ENCODE measurements at places on chromosomes 16 and 17. TPM values are rescaled to one million over a fixed set of nuclear protein-coding genes. Genes with fewer than 3 reads are reported as not detected.

Gene KRT24
- not detected for polyA plus RNA-seq

Gene CEP295NL
- polyA plus RNA-seq, result 0.31 TPM

Gene KRT32
- not detected for polyA plus RNA-seq

Gene RASL10B
- 4.3 TPM for polyA plus RNA-seq

Gene FZD2
- 35.1 TPM for polyA plus RNA-seq

Gene HSD11B2
- 0.19 TPM for polyA plus RNA-seq

Gene SHBG
- polyA plus RNA-seq, result 1.1 TPM

Gene TXNDC17
- polyA plus RNA-seq, result 650 TPM

Gene KRT39
- not detected for polyA plus RNA-seq

Gene OR3A3
- not detected for polyA plus RNA-seq

DNA sequence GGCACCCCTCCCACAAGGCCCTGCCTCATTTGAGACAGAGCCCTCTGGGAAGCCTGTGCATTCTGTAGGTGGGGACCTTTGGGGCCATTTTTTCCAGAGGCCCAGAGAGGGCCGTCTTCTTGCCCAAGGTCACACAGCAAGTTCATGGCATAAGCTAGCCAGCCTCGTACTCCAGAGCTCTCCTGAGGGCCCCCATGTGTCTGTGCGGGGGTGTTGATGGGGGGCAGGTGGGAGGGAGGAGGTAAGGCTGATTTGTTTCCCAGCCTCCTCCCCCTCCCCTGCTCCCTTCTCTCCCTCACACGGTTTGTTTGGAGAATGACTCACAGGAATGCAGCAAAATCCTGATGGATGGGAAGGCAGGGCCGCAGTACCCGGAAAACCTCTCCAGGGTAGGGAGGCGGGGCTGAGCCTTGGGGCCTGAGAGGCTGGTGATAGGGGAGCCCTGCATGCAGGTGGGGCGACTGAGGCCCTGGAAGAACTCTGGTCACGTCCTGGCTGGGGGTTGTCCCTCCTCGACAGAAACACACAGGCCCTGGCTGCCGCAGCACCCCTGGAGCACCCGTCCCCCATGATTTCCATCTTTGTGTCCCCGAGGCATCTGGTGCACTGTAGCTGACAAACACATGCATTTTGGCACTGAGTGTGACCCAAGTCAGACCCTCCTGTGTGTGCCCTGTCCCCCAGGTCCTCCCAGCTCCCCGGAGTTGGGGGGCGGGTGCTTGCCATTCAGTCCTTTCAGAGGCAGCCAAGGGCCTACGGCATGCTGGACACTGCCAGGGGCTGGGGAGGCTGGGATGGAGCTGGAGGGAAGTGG lies 29.7 kb downstream of the RAI1 start:
- peaks cover 29% of the 10 kb centered on the region for H3K4me1 ChIP-seq
- DNase-seq, result peak; percentile 52
- peak overlapping the region; percentile 62 for H3K27ac ChIP-seq
- no peak overlapping the region for H3K4me3 ChIP-seq
- H3K27me3 ChIP-seq, result no peaks in the 10 kb centered on the region
- H3K36me3 ChIP-seq, result no peaks in the 10 kb centered on the region

GRCh38 chr17:57605675-57606105 lies 139.4 kb downstream of the CCDC182 start:
- H3K4me1 ChIP-seq, result peaks cover 83% of the 10 kb centered on the region
- peak overlapping the region; percentile 99 for H3K27ac ChIP-seq
- no peak overlapping the region for H3K4me3 ChIP-seq
- no peak for DNase-seq
- no peaks in the 10 kb centered on the region for H3K27me3 ChIP-seq

- no peaks in the 10 kb centered on the region for H3K36me3 ChIP-seq
- H3K4me1 ChIP-seq, result no peaks in the 10 kb centered on the region
- DNase-seq, result no peak
- no peaks in the 10 kb centered on the region for H3K27me3 ChIP-seq
- no peak overlapping the region for H3K27ac ChIP-seq
Measured at GRCh38 chr16:16928532-16929109, 542.1 kb downstream of the XYLT1 start.

- no peaks in the 10 kb centered on the region for H3K27me3 ChIP-seq
- H3K4me1 ChIP-seq, result no peaks in the 10 kb centered on the region
- DNase-seq, result no peak
- no peak overlapping the region for H3K4me3 ChIP-seq
- no peak overlapping the region for H3K27ac ChIP-seq
- no peaks in the 10 kb centered on the region for H3K36me3 ChIP-seq
Measured at GRCh38 chr17:47335101-47335936, 11.6 kb downstream of the EFCAB13 start.

GRCh38 chr17:16463358-16464302 lies 28.4 kb downstream of the LRRC75A start:
- H3K36me3 ChIP-seq, result no peaks in the 10 kb centered on the region
- H3K4me3 ChIP-seq, result no peak overlapping the region
- no peaks in the 10 kb centered on the region for H3K27me3 ChIP-seq
- DNase-seq, result peak; percentile 95
- H3K4me1 ChIP-seq, result no peaks in the 10 kb centered on the region
- peak overlapping the region; percentile 88 for H3K27ac ChIP-seq

- DNase-seq, result no peak
- H3K4me1 ChIP-seq, result no peaks in the 10 kb centered on the region
- no peak overlapping the region for H3K4me3 ChIP-seq
- no peaks in the 10 kb centered on the region for H3K36me3 ChIP-seq
- peaks cover 38% of the 10 kb centered on the region for H3K27me3 ChIP-seq
Measured at GRCh38 chr16:84379008-84379708, 10.8 kb downstream of the ATP2C2 start.

DNA sequence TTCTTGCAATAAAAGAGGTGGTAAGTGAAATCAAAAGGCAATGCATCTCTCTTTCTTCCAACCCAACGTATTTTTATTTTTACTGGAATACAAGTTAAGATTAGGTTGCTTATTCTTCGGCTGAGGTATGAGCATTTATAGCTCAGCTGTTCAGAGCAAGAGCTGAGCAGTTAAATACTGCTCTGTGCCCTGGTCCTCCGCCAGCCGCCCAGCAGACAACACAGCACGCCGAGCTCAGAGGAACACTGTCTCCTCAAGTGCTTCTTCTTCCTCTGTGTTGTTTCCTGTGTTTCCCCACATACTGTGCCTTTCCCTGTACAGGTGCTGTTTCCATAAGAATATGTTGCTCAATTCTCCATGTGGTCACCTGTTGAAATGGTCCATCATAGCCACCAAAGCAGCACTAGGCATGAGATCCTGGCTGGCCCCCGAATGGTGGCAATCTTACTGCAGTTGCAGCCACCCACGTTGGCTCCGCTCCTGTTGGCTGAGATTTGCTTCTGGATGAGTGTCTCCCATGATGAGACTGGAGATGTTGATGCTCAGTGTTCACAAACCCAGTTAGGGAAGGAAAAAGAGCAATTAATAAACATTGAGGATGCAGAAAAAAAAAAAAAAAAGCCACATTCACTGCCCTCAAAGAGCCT lies 515.3 kb downstream of the GRIN2A start:
- no peaks in the 10 kb centered on the region for H3K36me3 ChIP-seq
- no peak overlapping the region for H3K4me3 ChIP-seq
- no peak overlapping the region for H3K27ac ChIP-seq
- no peak for DNase-seq
- H3K27me3 ChIP-seq, result no peaks in the 10 kb centered on the region

- no peaks in the 10 kb centered on the region for H3K27me3 ChIP-seq
- no peak for DNase-seq
- H3K36me3 ChIP-seq, result peaks cover 65% of the 10 kb centered on the region
- peaks cover 1% of the 10 kb centered on the region for H3K4me1 ChIP-seq
- no peak overlapping the region for H3K4me3 ChIP-seq
Measured at GRCh38 chr17:73208139-73208827, 15.4 kb downstream of the COG1 start.

DNA sequence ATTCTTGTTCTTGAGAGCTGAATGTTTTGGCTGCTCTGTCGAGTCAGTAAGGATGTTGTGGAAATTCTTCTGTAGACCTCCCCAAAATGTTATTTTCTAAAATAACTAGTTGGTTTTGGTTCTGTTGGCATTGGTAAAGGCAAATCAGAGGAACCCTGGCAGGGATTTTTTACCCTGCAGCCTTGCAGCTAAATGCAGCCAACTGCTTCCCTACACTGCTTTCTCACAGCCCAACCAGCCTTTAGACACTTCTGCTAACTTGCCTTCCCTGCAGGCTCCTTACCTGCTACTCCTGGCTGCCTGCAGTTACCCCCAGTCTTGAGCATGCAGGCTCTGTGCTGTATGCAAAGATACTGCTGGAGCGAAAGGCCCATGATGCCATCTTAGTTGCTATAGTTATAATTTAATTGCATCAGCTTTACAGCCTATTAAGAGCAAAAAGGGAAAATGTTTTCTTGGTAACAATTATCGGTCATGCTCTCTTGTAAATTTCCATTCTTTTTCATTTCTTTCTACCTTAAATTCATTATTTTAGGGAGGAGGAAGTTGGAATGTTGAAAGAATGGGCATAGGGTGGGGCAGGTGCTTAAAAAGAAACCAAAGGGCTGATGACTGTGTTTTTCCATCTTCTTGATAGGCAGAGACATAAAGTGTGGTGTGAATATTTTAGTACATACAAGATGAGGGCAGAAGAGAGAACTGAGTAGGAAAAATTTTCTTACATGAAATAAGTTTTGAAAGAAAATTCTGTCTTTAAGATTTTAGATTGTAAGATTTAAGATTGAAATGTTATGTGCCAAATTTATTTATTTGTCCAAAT lies 20.0 kb downstream of the NUP93 start:
- peaks cover 4% of the 10 kb centered on the region for H3K4me1 ChIP-seq
- no peak overlapping the region for H3K4me3 ChIP-seq
- H3K27me3 ChIP-seq, result no peaks in the 10 kb centered on the region
- peaks cover 15% of the 10 kb centered on the region for H3K36me3 ChIP-seq
- H3K27ac ChIP-seq, result no peak overlapping the region
- no peak for DNase-seq

- DNase-seq, result no peak
- no peak within 1 kb of the TSS for H3K4me3 ChIP-seq
- H3K36me3 ChIP-seq, result no peaks in the 10 kb centered on the region
- H3K27ac ChIP-seq, result no peak within 1 kb of the TSS
Measured at GRCh38 chr17:48577946-48578615, at the start of gene HOXB4. Gene HOXB4, minus strand, starts transcription at chr17:48578350. Its CDS starts 31 bp downstream, at chr17:48578319.

- DNase-seq, result no peak
- peaks cover 2% of the 10 kb centered on the region for H3K4me1 ChIP-seq
- no peak overlapping the region for H3K4me3 ChIP-seq
- peaks cover 60% of the 10 kb centered on the region for H3K36me3 ChIP-seq
Measured at GRCh38 chr16:23395732-23396131, 57.3 kb downstream of the COG7 start.

GRCh38 chr17:20926532-20926931 lies 116.3 kb downstream of the USP22 start:
- no peak overlapping the region for H3K4me3 ChIP-seq
- H3K4me1 ChIP-seq, result peaks cover 42% of the 10 kb centered on the region
- H3K36me3 ChIP-seq, result peaks cover 20% of the 10 kb centered on the region
- DNase-seq, result no peak

DNA sequence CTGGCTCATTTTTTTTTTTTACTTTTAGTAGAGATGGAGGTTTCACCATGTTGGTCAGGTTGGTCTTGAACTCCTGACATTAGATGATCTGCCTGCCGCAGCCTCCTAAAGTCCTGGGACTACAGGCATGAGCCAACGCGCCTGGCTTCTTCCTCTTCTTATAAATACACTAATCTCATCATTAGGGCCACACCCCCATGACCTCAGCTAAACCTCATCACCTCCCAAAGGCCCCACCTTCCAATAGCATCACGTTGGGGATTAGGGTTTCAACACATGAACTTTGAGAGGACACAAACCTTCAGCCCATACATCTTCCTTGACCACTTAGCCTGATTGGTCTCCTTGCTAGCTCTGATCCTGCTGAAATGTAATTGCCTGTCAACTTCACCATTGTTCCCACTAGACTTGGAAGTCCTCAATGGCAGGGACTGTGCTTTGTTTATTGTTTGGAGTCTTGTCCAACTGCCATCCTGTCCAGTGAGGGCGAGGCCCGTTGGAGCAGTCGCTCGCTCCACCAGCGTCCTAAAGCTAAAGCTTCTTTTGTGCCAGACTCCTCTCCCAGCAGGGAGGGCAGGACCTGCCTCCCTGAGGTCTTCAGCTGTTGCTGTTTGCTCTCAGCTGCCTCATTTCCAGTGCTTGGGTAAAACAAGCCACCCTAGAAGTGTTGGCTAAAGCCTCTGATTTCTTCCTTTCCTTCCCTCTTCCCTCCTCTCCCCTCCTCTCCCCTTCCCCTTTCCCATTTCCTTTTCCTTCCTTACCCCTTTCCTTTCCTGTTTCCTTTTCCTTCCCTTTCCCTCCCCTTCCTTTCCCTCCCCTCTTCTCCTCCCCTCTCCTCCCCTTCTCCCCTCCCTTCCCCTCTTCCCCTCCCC lies 85.3 kb downstream of the HAPSTR1 start:
- no peak overlapping the region for H3K27ac ChIP-seq
- H3K4me1 ChIP-seq, result no peaks in the 10 kb centered on the region
- H3K4me3 ChIP-seq, result no peak overlapping the region
- no peak for DNase-seq
- no peaks in the 10 kb centered on the region for H3K36me3 ChIP-seq

GRCh38 chr17:19724501-19725420 lies 8.4 kb upstream of the SLC47A2 start:
- no peak for DNase-seq
- peaks cover 21% of the 10 kb centered on the region for H3K4me1 ChIP-seq
- no peaks in the 10 kb centered on the region for H3K36me3 ChIP-seq
- no peak overlapping the region for H3K4me3 ChIP-seq
- no peak overlapping the region for H3K27ac ChIP-seq

DNA sequence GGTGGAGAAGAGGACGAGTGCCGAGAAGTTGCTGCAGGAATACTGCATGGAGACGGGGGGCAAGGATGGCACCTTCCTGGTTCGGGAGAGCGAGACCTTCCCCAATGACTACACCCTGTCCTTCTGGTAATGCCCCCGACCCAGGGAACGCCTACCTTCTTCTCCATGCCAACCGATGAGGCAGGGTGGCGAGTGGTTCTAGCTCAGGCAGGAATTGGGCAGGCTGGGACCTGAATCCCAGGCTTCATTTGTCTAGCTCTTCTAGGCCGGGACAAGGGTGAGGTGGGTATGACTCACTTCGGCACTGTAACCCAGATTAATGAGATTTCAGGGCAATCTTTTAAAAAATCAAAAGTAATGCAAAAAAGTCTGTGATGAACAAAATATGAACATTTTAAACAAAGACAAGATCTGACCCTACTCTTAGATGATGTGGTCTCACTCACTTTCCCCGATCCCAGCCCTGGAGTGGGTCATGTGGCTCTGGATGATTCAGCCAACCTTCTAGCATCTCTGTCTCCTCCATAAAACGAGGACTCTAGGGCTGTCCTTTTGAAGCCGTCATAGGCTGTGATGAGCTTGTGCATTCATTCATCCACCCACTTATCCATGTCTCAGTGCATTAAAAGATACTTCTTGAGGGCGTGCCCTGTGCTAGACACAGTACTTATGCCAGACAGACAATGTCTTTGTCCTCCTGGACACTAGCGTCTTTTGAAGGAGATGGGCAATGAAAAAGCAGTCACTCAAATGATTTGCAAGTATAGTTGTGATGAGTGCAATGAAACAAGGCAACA lies 102.6 kb downstream of the SDR42E1 start:
- no peak overlapping the region for H3K4me3 ChIP-seq
- H3K27me3 ChIP-seq, result no peaks in the 10 kb centered on the region
- H3K4me1 ChIP-seq, result no peaks in the 10 kb centered on the region
- H3K27ac ChIP-seq, result no peak overlapping the region
- no peaks in the 10 kb centered on the region for H3K36me3 ChIP-seq

- H3K4me3 ChIP-seq, result no peak overlapping the region
- H3K4me1 ChIP-seq, result no peaks in the 10 kb centered on the region
- H3K36me3 ChIP-seq, result no peaks in the 10 kb centered on the region
Measured at GRCh38 chr16:13138528-13138927, 237.1 kb downstream of the SHISA9 start.

- no peaks in the 10 kb centered on the region for H3K4me1 ChIP-seq
- no peaks in the 10 kb centered on the region for H3K36me3 ChIP-seq
- H3K27me3 ChIP-seq, result peaks cover 16% of the 10 kb centered on the region
Measured at GRCh38 chr16:10682604-10683003, 12.1 kb downstream of the TEKT5 start.

- no peaks in the 10 kb centered on the region for H3K36me3 ChIP-seq
- H3K27me3 ChIP-seq, result no peaks in the 10 kb centered on the region
- no peaks in the 10 kb centered on the region for H3K4me1 ChIP-seq
- H3K27ac ChIP-seq, result 0 out of 2 replicates have a peak overlapping the region, but pooled peaks have one; percentile 11
Measured at GRCh38 chr17:67503184-67503583, 126.1 kb downstream of the PITPNC1 start.
